ENCODE measurements at places on chromosomes 6 and 20. TPM values are rescaled to one million over a fixed set of nuclear protein-coding genes. Genes with fewer than 3 reads are reported as not detected.

The MATN4 gene
- 0.10 TPM for total RNA-seq

DNA sequence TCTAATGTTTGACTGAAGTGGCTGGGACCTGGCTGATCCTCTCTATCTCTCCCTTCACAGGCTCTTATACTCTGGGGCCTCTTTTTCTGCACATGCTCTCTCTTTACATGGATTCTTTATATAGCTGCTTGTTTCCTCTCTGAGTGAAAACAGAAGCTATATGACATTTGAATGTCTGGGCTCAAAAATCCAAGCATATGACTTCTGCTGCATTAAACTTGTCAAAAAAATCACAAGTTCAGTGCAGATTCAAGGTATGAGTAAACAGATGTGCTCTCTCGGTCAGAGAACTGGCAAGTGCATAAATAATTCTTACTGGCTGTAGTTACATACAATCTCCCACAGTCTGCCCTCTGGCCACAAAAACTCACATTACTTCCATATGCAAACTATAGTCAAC, 96.6 kb downstream of the LCA5 start:
- H3K27me3 ChIP-seq = no peaks in the 10 kb centered on the region
- H3K4me1 ChIP-seq = peaks cover 12% of the 10 kb centered on the region
- no peak overlapping the region for H3K4me3 ChIP-seq
- DNase-seq = no peak
- H3K27ac ChIP-seq = no peak overlapping the region
- H3K36me3 ChIP-seq = no peaks in the 10 kb centered on the region

The RPP21 gene
- total RNA-seq = 39.7 TPM

DNA sequence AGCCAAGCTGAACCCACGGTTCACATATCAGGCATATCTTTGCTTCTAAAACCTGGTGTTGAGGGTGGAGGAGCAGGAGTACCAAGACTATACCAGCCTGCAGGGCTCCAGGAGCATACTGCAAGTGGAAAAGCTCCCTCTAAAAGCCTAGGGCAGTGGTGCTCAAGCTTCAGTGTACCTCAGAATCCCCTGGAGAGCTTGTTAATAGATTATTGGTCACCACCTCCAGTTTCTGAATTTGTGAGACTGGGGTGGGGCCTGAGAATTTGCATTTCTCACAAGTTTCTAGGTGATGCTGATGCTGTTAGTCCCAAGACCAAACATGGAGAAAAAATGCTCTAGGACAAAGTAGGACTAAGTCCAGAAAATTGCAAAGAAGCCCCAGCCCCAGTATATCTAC, 65.4 kb downstream of the FILIP1 start:
- H3K36me3 ChIP-seq = no peaks in the 10 kb centered on the region
- DNase-seq = no peak
- H3K27me3 ChIP-seq = no peaks in the 10 kb centered on the region
- peaks cover 32% of the 10 kb centered on the region for H3K4me1 ChIP-seq

The GPLD1 gene
- total RNA-seq = 4.4 TPM

The TTBK1 gene
- 0.07 TPM for total RNA-seq

The ATP9A gene
- 43.4 TPM for total RNA-seq

The FABP7 gene
- not detected for total RNA-seq

The SLC17A2 gene
- not detected for total RNA-seq

DNA sequence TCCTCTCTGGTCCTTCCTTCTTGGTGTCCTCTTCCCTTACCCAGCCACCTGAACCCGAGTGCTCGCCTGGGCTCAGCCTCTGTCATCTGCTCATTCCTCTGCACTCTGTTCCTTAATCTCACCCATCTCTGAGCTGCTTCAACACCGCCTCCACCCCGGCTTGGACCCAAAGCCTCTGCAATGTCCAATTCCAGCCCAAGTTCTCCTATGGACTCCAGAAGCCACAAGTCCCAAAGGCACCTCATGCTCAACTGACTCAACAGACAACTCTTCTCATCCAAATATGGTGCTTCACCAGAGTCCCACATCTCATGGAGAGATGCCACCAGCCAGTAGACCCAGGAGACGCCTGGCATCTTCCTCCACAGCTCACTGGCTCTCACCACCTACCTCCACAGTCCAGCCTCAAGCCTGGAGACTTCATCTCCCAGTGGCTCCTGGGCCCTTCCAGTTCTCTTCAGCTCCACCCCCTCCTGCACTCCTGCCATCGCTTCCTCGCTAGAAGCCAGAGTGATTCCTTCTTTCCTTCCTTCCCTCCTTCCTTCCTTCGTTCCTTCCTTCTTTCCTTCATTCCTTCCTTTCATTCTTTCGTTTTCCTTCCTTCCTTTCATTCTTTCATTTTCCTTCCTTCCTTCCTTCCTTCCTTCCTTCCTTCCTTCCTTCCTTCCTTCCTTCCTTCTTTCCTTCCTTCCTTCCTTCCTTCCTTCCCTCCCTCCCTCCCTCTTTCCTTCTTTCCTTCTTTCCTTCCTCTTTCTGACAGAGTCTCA, 40.9 kb upstream of the NNAT start:
- H3K4me1 ChIP-seq = peaks cover 4% of the 10 kb centered on the region
- no peak overlapping the region for H3K4me3 ChIP-seq
- H3K27me3 ChIP-seq = peaks cover 24% of the 10 kb centered on the region
- no peak overlapping the region for H3K27ac ChIP-seq
- H3K36me3 ChIP-seq = peaks cover 8% of the 10 kb centered on the region
- no peak for DNase-seq

DNA sequence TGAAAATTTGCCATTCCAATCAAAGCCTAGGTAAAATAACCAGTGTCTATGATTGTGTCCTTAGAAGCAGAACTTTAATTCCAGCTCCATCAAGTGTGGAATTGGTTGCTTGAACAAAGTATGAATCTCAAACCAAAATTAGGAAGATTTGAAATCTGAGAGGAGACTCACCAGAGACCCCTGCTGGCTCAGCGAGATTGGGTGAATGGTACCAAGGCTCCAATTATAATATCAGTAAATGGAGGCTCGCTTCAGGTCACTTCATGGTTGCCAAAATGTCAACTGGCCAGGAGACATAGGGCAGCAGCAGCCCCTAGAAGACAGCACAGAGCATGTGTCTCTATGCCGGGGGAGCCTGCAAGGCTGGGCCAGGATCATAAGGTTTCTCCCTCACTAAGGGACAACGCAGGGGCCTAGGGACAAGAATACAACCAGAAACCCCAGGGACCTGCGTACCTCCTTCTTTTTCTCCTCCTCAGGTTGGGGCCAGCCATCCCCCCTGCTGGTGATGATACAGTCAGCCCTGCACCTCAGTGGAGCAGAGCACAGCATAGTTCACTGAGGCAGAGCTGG, 14.0 kb downstream of the RBL1 start:
- no peak overlapping the region for H3K27ac ChIP-seq
- no peaks in the 10 kb centered on the region for H3K4me1 ChIP-seq
- H3K4me3 ChIP-seq = no peak overlapping the region

GRCh38 chr6:80607811-80608391, 501.4 kb downstream of the BCKDHB start:
- peaks cover 47% of the 10 kb centered on the region for H3K4me1 ChIP-seq
- peaks cover 8% of the 10 kb centered on the region for H3K27me3 ChIP-seq
- H3K4me3 ChIP-seq = no peak overlapping the region
- DNase-seq = no peak
- no peaks in the 10 kb centered on the region for H3K36me3 ChIP-seq

DNA sequence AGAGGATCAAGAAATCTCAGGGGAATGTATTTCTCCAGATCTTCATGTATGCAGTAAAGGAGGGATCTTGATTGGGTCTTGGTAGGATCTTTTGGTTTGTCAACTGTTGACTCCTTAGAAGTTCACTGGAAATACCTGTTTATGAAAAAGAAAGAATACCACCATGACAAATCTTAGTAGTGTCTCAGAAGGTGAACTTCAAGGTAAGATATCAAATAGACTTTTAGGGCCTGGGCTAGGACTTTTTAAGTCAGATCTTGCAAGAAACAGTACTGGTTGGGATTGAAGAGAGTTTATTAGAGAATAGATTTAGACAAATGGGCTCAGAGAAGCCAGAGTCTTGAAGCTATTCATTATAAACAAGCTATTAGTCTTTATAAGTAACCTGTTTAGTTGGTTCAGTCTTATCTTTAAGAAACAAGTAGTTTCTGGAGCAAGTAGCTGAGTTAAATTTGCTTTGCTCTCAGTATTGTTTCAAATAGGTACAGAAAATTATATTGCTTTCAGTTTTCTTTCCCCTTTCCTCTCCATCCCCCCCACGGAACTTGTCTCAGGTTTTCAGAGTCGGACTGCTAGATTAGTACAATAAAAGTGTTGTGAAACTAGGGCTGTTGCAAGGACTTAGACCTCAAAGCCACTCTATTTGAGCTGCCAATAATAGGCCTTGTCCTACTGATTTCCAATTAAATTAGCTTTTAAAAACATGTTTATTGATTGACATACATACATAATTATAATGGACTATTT, 529.1 kb upstream of the CITED2 start:
- H3K4me1 ChIP-seq = peaks cover 9% of the 10 kb centered on the region
- DNase-seq = no peak
- no peak overlapping the region for H3K4me3 ChIP-seq
- peaks cover 4% of the 10 kb centered on the region for H3K36me3 ChIP-seq

DNA sequence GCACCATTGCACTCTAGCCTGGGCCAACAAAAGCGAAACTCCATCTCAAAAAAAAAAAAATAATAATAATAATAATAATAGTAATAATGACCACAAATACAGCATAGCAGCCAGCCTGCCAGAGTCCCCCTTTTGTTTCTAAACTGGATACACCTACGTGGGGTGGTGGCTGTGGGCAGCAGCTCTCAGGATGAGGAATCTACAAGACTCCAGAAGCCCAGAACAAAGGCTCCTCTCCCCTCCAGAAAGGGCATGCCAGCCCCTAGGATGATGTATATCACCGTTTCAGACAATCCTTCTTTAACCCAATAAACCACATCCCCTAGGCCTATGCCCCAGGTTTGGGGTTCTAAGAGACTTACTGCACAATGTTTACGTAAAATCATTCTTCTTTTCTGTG, 155.9 kb downstream of the QRSL1 start:
- H3K36me3 ChIP-seq = no peaks in the 10 kb centered on the region
- no peak for DNase-seq
- H3K4me1 ChIP-seq = no peaks in the 10 kb centered on the region
- no peak overlapping the region for H3K27ac ChIP-seq
- peaks cover 36% of the 10 kb centered on the region for H3K27me3 ChIP-seq

The ZNF391 gene
- total RNA-seq = 4.1 TPM

DNA sequence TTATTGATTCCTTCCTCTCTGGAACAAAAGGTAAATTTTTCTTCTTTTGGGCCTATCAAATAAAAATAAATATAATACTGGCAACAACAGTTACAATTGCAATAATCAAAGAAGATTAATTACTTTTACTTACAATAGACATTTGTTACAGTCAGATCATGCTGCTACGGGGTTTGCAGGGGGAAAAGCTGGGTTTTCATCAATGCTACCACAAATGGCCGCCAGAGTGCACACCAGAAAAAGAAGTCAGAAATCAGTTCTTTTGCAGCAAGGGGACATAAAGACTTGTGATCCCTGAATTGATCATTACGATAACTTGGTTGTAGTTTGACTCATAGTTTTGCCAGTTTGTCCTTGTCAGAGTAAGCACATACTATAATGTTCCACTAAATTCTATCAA, 714.5 kb upstream of the EYS start:
- peaks cover 5% of the 10 kb centered on the region for H3K27me3 ChIP-seq
- no peaks in the 10 kb centered on the region for H3K4me1 ChIP-seq
- no peak overlapping the region for H3K4me3 ChIP-seq
- DNase-seq = no peak
- no peak overlapping the region for H3K27ac ChIP-seq
- no peaks in the 10 kb centered on the region for H3K36me3 ChIP-seq

DNA sequence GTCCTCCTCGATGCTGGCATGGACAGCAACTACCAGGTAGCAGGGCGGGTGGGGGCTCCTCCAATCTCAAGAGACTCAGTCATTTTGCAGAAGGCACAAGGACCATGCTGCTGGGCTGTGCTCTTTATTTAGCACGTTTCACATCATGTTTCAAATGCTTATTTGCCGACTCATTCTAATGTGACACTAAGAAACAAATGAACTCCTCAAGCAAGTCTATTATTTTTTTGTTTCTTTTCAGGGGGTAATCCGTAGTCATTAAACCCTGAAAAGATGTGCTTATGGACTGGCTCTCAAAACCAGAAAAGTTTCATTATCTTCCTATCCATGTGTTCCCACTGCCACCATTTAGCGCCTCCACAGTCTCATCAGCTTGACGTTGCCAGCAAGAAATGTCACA, 92.9 kb downstream of the ANKS1A start:
- H3K4me3 ChIP-seq = no peak overlapping the region
- no peak for DNase-seq
- no peaks in the 10 kb centered on the region for H3K27me3 ChIP-seq
- H3K27ac ChIP-seq = no peak overlapping the region
- no peaks in the 10 kb centered on the region for H3K36me3 ChIP-seq
- peaks cover 9% of the 10 kb centered on the region for H3K4me1 ChIP-seq

The IL20RA gene
- 0.22 TPM for total RNA-seq

The SDC4 gene
- total RNA-seq = 21.2 TPM

The UST gene
- 18.1 TPM for total RNA-seq

The VSX1 gene
- total RNA-seq = not detected

DNA sequence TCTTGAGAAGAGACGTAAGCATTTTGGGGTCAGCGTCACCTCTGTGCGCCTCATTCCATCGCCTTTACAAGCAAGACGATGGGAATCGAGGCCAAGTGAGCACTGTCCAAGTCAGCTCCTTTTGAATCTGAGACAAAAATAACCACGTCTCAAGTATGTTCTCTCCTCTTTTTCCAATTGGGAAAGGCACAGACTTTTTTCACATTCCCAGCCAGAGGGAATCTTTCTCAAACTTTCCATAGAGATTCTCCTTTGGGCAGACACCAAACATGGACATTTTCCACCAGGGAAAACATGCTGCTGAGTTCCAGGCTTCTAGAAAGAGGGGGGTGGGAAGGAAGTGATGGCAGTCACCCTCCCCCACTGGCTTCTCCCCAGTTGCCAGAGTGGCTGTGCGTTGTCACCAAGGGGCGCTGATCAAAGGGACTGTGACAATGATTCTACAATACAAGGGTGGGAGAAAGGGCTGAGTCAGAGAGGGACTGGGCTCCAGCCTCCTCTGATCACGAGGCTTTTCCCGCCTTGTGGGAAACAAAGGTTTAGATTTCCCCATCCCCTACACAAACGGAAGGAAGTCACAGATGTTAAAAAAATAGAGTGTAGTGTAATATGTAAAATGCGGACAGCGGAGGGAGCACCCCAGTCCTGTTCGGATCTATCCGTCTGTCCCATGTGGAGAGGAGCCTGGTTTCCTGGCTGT, 281.9 kb upstream of the RNF24 start:
- no peaks in the 10 kb centered on the region for H3K36me3 ChIP-seq
- H3K4me3 ChIP-seq = no peak overlapping the region
- no peak for DNase-seq
- H3K27me3 ChIP-seq = peaks cover 22% of the 10 kb centered on the region
- H3K4me1 ChIP-seq = no peaks in the 10 kb centered on the region

DNA sequence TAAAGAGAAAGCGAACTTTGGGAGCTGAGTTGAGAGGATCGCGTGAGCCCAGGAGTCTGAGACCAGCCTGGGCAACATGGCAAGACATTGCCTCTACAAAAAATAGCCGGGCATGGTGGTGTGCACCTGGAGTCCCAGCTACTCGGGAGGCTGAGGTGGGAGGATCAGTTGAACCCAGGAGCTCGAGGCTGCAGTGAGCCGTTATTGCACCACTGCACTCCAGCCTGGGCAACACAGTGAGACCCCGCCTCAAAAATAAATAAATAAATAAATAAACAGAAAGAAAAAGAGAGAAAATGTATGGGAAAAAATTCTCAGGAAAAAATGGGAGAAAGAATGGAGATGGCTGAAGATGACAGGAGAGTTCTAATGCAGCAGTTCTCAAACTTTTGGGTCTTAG, 2.5 kb downstream of the C20orf202 start:
- no peaks in the 10 kb centered on the region for H3K4me1 ChIP-seq
- no peak overlapping the region for H3K27ac ChIP-seq
- no peak for DNase-seq
- H3K36me3 ChIP-seq = no peaks in the 10 kb centered on the region

GRCh38 chr6:107692351-107692750, 131.8 kb downstream of the SCML4 start:
- H3K4me3 ChIP-seq = no peak overlapping the region
- H3K27ac ChIP-seq = peak overlapping the region; percentile 50
- H3K27me3 ChIP-seq = no peaks in the 10 kb centered on the region

The RTN4IP1 gene
- total RNA-seq = 6.0 TPM
